ENCODE measurements at places on chromosomes 4 and X.

GRCh38 chr4:151665022-151665784 lies 95.6 kb downstream of the GATB start:
- DNase-seq, result no peak

DNA sequence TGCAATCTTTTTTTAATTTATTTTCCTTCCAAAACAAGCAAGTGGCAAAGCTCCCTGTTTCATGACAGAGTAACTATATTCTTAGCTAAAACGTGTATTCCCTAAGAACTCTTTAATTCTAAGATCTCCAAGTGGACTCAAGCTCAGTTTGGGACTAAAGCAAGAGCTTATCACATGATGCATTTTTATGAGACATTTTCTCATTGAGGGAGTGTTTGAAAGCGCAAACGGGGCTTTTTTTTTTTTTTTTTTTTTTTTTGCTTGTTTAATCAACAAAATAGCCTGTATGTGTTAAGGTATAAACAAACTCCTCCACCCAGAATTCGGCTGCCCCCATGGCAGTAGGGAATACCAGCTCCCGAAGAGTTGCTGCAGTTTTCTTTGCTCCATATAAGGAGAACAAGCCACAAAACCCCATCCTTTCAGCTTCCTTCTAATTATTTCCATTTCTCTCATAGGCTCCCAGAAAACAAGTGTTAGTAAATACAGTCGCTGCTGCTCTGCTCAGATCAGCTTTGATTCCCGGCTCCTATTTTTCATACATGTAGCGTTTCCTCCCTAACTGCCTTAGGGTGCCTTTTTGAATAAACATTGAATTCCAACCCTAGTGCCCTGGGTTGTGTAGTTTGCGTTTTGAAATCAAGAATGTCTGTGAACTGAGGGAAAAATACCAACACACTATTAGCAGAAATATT lies 669 bp upstream of the PPARGC1A start:
- DNase-seq, result no peak

DNA sequence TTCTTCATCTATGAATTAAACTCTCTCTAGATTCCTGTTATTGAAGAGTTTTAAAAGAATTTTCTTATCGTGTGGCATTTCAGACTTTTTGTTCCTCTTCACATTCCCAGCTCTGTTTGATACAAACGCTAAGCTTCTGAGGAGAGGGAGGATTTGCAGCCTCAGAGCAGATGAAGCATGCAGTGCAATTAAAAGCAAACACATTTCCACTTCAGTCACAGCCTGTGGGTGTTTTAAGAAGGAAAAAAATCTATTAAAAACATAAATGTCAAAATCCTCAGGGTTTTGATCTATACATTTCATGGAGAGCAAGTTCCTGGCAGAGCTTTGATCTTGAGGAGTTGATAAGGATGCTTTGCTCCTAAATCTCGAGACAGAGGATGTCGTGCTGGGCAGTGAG lies 442.4 kb upstream of the BOD1L1 start:
- no peak for DNase-seq

GRCh38 chrX:69991685-69992084 lies 58.1 kb downstream of the AWAT2 start:
- no peak for DNase-seq

- DNase-seq, result no peak
Measured at GRCh38 chr4:109733728-109734127, 3.9 kb upstream of the PLA2G12A start.

- DNase-seq, result no peak
Measured at GRCh38 chrX:28659269-28659668, 72.0 kb downstream of the IL1RAPL1 start.

- DNase-seq, result no peak
Measured at GRCh38 chr4:40648742-40649281, 19.1 kb upstream of the RBM47 start.

DNA sequence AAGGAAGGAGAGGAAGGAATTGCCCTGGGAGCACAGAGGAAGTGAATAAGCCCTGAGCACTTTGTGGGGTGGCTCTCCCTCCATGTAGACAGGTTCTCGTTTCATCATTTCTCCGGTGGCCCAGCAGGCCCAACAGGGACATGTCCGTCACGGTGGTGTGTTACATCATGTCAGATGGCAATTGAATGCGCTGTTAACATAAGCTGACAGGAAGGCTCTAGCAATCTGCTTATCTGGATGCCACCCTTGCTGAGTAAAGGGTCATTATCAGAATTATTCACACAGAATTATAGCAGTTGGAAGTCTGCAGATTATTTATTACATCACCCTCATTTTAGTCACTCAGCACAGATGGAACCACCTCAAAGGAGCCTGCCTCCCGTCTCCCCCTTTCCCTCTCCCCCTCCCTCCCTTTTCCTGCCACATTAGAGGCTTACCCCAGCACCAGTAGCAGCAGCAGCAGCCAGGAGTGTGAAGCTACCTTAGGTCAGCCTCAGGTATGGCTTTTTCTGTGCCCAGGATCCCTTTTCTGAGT lies 124.3 kb upstream of the TRIM2 start:
- DNase-seq, result no peak

- DNase-seq, result no peak
Measured at GRCh38 chrX:82127228-82128123, 925.6 kb downstream of the SH3BGRL start.

Data from H54 (cell line).